ENCODE measurements at places on chromosomes 11 and 22.

- no peak for DNase-seq
Measured at GRCh38 chr11:47425611-47426010, 628 bp downstream of the PSMC3 start.

DNA sequence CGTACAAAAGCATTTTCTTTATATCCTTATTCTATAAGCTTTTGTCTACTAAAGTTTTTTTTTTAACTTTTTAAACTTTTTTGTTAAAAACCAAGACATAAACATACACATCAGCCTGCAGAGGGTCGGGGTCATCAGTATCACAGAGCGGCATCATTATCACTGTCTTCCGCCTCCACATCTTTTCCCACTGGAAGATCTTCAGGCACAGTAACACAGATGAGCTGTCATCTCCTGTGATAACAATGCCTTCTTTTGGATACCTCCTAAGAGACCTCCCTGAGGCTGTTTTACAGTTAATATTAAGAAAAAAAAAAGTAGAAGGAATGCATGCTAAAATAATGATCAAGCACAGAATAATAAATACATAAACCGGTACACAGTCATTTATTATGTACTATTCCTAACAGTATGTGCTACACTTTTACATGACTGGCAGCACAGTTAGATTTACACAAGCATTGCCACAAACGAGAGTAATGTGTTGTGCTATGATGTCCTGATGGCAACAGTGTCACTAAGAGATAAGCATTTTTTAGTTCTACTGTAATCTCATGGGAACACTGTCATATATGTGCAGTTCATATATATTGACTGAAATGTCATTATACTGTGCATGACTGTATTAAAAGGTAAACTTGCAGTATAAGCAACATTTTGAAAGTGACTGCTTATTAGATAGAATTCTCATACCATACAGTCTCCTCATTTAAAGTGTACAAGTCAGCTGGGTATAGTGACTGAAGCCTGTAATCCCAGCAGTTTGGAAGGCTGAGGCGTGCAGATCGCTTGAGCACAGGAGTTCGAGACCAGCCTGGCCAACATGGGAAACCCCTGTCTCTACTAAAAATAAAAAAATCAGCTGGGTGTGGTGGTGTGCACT, 58.6 kb downstream of the KDM2A start:
- DNase-seq, result no peak

DNA sequence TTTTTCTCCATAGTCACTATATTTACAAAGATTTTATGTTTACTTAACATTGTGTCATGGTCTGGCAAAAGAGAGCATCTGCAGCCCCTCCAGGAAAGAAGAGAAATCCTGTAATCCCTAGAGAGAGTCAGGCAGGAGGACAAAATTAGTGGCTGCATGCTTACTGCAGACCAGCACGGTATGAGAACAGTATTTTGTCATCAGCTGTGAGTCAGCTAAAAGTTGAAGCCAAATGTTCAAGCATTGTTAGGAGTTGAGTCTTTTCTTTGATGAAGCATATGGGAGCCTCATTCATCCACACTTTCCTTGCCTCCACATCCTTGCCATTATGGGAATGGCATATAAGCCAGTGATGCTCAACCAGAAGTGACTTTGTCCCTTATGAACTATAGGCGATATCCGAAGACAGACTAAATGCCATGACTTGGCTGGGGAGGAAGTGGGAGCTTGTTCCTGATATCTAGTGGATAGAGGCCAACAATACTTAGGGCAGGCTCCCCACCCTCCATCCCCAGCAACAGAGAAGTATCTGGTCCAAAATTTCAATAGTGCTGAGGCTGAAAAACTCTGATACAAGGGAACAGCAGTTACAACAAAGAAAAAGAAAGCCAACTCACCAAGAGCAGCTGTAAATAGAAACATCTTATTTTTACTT, 112.0 kb upstream of the OR5AK2 start:
- peak; percentile 65 for DNase-seq

DNA sequence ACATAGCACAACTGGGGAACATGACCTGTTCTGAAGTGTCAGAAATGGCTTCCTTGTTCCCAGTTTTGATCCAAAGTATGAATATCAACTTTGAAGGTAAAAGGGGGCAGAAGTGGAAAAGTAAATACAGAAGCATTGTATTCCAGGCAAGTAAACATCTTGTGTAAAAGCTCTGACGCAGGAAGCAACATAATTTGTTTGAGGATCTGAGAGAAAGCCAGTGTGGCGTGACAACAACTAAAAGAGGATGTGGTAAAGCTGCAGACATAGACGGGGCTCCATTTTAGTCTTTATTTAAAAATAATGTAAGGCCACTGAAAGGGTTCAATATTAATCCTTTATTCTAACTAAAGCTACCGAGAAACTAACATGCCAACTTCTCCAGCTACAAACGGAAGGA, 310.2 kb downstream of the DLG2 start:
- DNase-seq, result no peak

DNA sequence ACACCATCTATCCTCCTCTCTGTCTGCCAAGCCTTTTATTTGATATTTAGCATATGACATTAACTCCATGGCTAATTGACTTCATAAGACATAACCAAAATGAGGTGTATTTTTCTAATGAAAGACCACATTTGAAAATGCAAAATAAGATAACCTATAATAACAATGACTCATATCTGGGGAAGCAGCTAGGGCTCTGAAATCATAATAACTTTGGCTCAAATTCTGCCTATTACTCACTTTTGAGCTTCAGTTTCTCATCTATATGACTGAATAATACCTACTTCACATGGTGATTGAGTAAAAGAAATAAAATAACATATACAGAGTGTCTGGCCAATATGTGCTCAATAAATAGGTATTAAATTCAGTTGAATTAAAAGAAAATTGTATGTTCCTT, 1419.8 kb upstream of the TENM4 start:
- DNase-seq, result no peak

GRCh38 chr22:32058656-32059260, 15.7 kb downstream of the SLC5A1 start:
- DNase-seq, result peak; percentile 23

- no peak for DNase-seq
Measured at GRCh38 chr11:2737866-2738265, 38.1 kb upstream of the KCNQ1OT1 start.

- DNase-seq, result no peak
Measured at GRCh38 chr22:35367331-35367886, 13.5 kb upstream of the HMOX1 start.

DNA sequence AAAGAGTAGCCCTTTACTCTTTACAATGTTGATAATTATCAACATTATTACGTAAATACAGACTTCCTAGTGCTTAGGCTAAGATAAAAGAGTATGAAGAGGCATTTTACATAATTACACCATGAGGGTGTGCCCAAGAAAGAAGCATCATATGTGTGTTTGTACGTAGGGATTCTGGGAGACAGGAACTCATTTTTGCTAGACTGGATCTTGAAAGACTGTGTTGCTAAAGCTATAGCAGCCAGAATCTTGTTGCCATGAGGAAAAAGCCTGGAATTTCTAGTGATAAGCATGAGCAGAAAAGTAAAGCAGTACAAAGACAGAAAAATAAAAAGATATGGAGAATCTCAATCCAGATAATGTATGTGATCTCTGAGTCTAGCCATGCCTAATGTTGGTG, 72.1 kb downstream of the JRKL start:
- DNase-seq, result no peak

DNA sequence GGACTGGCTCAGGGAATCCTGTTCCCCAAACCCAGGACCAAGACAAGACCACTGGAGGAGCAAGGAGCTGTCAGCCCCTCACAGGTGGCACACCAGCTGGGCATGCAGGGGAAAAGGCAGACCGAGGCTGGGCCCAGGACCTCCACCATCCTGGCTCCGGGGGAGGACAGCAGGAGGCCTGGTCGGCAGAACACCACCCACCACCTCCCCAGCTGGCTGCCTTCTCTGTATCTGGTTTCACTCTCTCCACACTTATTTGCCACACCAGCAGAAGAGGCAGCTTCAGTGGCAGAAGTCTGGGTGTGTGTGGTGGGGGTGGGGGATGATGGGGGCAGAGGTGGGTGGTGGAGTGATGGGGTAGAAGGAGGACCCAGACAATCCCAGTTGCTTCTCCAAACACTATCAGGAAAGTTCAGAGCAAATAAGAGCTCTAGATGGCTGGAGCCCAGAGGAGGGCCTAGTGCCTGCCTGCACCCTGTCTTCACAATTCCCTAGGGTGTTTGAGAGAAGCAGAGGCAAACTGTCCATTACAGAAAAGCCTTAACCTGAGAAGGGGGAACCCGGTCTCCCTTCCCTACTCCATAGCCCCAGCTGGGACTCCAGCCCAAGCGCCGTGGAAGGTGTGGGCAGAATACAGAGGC, 51.9 kb upstream of the CDON start:
- no peak for DNase-seq

- DNase-seq, result no peak
Measured at GRCh38 chr11:22666325-22666687, at the start of gene GAS2. Gene GAS2 (plus strand): TSS chr11:22666611. CDS start chr11:22674870, 8,259 bp downstream.

- peak; percentile 49 for DNase-seq
Measured at GRCh38 chr11:126660321-126660720, 304.8 kb downstream of the ST3GAL4 start.

GRCh38 chr11:34331329-34331728, 26.5 kb downstream of the ABTB2 start:
- no peak for DNase-seq

GRCh38 chr11:111878385-111878848, 548 bp downstream of the FDXACB1 start:
- peak; percentile 41 for DNase-seq

- DNase-seq, result no peak
Measured at GRCh38 chr11:10285148-10285802, 8.7 kb downstream of the SBF2 start.

DNA sequence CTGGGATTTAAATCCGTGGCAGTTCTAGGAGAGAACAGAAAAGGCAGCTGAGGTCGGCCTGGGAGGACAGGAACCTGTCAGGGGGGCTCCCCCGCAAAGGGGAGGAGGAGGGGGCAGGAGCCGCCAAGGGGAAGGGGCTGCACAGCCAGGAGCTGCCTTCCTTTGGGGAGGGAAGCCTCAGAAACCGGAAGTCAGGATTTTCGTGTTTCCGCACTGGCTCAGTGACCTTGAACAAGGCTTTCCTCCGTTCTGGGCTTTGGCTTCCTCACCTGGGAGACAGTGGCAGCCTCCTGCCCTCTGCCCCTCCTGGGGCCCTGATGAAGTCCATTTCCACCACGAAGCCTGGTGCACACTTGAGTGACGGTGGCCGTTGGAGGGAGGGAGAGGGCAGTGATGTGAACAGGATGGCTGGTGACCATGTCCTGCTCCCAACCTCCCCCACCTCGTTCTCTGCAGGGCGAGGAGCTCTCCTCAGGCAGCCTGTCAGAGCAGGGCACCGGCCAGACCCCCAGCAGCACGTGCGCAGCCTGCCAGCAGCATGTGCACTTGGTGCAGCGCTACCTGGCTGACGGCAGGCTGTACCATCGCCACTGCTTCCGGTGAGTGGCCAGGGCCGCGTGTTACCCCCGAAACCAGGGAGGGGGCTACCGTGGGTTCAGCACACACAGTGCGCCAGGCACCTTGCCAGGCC, 12.6 kb downstream of the MICALL1 start:
- DNase-seq, result no peak

DNA sequence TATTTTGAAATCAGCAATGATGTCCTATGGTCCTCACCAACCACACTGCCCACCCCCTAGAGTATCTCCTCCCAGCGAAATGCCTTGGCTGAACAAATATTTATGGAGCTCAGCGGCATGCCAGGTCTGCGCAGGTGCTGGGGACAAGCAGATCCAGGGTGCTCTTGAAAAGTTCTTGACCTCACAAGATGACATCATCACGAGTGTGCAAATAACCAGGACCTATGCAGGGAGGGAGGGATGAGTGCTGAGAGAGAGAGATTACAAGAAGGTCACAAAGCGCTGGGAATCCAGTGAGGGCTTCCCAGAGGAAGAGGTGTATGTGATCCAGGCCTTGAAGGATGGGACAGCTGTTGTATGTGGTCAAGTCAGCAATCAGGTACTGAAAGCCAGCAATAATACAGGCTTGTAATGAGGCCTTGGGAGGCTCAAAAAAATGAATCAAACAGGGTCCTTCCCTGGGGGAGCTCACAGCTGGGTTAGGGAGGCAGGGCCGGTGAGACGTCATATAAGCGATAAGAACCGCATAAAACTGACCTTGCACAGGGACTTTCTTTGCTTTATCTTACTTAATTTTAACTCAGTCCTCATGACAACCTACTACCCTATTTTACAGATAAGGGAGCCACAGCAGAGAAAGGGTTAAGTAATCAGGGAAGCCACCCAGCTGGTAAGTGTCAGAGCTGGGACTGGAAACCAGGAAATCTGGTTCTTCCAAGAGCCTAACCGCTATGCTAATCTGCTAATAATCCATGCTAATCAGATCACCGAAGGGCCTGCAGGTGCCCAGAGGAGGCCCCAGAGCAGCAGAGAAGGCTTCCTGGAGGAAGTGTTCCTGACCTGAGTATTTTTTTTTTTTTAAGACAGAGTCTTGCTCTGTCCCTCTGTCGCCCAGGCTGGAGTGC, 8.2 kb downstream of the ARRB1 start:
- DNase-seq, result no peak

DNA sequence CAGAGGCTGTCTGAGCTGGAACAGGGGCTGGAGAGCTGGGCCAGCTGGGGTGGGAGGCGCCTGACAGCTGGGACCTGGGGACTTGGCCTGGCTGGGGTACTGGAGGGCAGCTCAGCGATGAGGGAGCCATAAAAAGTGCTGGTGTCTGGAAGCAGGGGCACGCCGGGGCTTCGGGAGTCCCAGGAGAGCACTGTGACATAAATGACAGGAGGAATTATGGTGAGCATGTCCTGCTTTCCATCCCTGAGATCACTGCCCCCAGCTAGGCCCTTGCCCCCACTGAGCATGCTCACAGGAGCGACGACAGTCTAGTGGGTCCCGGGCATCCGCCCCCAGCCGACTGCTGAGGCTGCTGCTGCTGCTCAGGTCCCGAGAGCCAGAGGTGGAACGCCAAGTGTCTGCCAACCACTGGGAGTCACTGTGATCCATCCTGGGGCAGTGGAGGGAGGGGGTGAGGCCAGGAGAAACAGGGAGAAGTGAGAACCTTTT, 6.2 kb downstream of the ROBO4 start:
- no peak for DNase-seq

- no peak for DNase-seq
Measured at GRCh38 chr22:41732096-41732772, 32.9 kb downstream of the MEI1 start.

GRCh38 chr11:130631119-130631518, 182.7 kb downstream of the ADAMTS15 start:
- DNase-seq, result no peak

DNA sequence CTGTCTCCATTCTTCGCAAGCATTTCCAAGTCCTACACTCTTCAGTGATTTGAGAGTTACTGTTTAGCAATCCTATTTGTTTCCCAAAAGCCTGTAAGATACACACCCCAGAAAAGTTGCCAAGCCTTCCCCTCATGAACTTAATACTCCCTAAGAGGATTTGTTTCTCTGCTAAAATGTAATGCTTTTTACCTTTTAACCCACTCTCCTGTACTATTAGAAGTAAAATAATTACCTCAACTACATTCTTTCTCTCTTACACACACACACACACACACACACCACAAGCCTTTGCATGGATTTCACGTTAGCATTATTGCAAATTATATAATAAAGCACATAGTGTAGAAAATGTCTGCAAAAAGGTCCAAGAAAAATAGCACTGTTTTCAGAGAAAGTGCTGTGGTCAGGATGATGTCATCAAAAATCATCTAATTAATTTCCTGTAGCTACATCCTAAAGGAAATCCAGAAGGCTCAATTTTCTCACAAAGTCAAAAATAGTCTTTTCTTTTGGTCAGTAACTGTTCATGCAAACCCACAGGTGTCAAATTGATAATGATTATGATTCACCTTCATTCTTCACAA, 364.1 kb upstream of the PITPNB start:
- peak; percentile 61 for DNase-seq

Data from skin of body (tissue), 3 donors.